Mesenteric fat pad (tissue), 1 donor: ENCODE measurements at places on chromosomes 12 and 14.
A peak's percentile ranks its signal among the peaks of the same experiment; 100 is the strongest.

- no peak for DNase-seq
Observed at GRCh38 chr14:88493392-88494185, 61.2 kb downstream of the PTPN21 start.

- peak; percentile 91 for DNase-seq
Observed at GRCh38 chr14:89417465-89418225, 612 bp upstream of the FOXN3 start.

DNA sequence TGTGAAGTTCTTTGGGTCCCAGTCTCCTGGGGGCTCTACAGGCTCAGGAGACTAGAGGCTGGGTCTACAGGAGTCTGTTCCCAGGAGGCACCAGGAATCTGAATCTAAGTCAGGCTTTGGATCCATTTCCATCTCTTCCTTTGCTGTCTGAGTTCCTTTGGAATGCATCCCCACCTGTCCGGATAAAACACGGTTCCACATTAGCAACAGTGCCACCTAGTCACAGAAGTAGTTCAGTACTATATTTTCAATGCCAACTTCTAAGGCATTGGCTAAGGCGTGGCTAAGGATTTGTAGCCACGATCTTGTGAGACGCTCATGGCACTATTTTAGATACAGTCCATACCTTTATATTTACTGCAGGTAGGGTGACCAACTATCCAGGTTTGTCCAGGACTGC lies 15.1 kb downstream of the ZC2HC1C start:
- no peak for DNase-seq

- no peak for DNase-seq
Observed at GRCh38 chr12:99334285-99335056, 313.1 kb upstream of the GARIN6 start.

DNA sequence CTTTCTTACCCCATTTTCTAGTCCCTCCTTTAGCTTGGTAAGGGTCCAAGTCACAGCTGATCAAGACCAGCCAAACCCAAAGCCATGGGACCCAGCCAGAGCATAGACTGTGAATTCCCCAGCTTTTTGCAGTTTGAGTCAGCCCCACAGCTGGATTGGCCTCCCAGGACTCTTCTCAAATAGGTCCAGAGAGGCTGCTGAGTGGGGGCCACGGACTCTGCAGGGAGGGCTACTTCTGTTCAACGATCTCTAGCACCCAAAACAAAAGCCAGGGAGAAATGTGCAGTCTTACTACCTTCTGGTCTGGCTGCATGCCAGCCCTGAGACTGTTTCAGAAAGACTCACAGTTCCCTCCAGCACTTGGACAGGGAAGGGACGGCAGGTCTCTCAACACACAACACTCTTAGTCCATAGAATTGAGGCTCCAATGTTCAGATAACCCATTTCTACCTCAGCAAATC lies 1.6 kb downstream of the VDR start:
- DNase-seq: no peak
